ENCODE measurements at places on chromosomes 1 and 21. TPM values are rescaled to one million over a fixed set of nuclear protein-coding genes. Genes with fewer than 3 reads are reported as not detected.
A peak's percentile ranks its signal among the peaks of the same experiment; 100 is the strongest.

Gene TMEM240
- 0.11 TPM for total RNA-seq

Gene SAMD11
- 29.0 TPM for total RNA-seq

Gene TMEM82
- total RNA-seq = not detected

Gene FCGR3A
- total RNA-seq = not detected

Gene TIE1
- total RNA-seq = 50.3 TPM

GRCh38 chr1:165871311-165872067 lies 44.1 kb downstream of the UCK2 start:
- peak; percentile 81 for DNase-seq

- DNase-seq = peak; percentile 59
These were observed 147.5 kb upstream of the EDN2 start for GRCh38 chr1:41631971-41632370.

- DNase-seq = no peak
These were observed 13.9 kb downstream of the TEX50 start for GRCh38 chr1:173648880-173649605.

- DNase-seq = no peak
These were observed 15.0 kb downstream of the ALPL start for GRCh38 chr1:21524220-21524619.

DNA sequence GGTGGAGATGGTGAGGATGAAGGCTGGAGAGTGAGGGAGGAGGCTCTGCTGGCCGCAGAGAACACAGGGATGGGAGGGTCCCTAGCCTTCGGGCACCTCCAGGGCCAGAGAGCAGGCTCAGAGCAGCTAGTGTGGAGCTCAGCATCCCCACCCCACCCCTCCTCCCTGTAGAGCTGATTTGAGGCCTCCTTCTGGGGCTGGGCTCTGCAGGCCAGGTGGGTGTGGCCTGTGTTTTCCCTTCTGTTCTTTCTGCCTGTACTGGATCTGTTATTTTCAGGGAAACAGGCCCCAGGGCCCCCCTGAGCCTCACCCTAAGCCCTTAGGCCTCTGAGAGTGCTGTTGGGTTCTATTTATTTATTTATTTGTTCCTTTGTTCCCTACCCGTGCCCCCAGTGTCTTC lies 44.8 kb downstream of the TMCC2 start:
- no peak for DNase-seq

- peak; percentile 92 for DNase-seq
These were observed 47.4 kb upstream of the OSBPL9 start for GRCh38 chr1:51569284-51570062.

- DNase-seq = no peak
These were observed 9.4 kb downstream of the RUSC1 start for GRCh38 chr1:155329980-155330598.

- DNase-seq = no peak
These were observed 22.7 kb upstream of the LGALS8 start for GRCh38 chr1:236501093-236501492.

DNA sequence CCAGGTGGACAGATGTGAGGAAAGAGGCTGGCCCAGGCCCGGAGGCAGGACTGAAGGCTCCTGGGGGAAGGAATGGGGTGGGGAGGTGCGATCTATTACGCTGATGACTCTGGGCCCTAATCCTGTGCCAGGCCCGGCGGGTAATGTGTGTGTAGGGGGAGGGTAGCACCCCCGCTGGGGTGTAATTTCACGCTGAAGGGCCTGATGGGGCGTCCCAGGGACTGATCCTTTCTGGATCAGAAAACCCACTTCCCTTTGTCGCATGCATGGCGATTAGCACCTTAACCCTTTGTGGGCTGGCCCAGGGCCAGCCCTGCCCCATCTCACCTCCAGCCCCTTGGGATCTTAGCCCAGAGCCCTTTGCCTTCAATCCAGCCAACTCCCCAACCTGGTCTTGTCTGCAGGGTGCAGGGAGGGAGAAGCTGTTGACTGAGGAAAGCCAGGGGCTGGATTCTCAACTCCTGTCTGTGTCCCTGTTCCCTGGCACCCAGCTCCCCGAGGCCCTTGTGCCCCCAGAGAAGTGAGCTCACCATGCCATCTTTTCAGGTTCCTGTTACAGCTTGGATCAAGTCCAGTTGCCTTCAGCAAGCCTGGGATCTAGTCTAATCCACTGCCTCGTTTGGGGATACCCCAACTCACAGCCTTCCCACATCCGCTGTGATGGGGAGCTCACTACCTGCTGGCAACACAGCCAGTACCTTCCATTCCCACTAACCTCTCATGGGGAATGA lies 26.0 kb downstream of the KNCN start:
- peak; percentile 50 for DNase-seq

- DNase-seq = no peak
These were observed 7.2 kb downstream of the ABCA4 start for GRCh38 chr1:94113589-94114226.

DNA sequence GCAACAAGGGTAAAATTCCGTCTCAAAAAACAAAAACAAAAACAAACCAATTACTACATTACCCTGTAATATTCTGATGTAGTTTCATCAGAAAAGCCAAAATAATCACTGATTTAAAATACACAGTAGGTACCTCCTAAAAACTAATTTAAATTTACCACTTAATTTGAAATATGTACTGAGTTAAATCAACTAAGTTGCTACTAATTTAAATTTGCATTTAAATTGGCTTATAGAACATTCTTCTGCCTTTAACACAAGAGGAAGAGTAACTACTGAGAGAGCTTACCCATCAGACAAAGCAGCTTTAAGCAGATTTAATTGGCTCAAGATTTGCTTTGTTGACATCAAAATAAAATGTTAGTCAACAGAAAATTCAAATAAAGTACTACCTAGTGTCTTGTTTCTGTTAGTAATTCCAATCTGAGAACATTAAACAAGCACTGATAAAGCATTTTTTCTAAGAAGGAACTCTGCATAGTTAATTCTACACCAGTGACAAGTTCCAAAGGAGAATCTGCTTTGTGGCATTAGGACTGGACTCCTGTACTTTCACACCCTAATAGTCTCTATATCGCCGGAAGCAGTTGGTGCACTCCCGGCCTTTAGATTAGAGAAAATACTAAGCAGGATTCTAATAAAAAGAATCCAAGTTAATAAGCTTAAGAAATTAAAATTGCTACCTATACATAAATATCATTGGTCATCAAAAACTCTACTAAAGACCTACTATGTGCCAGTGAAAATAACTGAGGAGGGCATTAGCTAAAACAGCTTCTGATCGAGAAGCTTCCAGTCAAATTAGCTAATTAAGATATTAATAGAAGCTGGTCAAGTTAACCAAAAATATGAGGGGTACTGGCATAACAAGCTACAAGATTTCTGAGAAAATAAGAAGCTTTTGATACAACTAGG lies 8.4 kb downstream of the LUZP1 start:
- no peak for DNase-seq

DNA sequence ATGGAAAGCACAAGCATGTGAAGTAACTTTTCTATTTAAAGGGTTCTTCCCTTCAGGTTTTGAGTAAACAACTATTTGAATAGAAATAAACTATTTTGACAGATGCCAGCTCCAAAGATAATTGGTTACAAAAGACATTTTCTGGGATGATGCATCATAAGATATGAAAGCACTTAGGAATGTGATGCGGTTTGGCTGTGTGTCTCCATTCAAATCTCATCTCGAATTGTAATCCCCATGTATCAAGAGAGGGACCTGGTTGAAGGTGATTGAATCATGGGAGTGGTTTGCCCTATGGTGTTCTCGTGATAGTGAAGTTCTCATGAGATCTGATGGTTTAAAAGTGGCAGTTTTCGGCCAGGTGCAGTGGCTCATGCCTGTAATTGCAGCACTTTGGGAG lies 6.4 kb downstream of the DISP1 start:
- no peak for DNase-seq

GRCh38 chr1:95440511-95440910 lies 206.5 kb downstream of the RWDD3 start:
- no peak for DNase-seq

GRCh38 chr1:237032029-237032428 lies 10.0 kb upstream of the RYR2 start:
- DNase-seq = peak; percentile 51

DNA sequence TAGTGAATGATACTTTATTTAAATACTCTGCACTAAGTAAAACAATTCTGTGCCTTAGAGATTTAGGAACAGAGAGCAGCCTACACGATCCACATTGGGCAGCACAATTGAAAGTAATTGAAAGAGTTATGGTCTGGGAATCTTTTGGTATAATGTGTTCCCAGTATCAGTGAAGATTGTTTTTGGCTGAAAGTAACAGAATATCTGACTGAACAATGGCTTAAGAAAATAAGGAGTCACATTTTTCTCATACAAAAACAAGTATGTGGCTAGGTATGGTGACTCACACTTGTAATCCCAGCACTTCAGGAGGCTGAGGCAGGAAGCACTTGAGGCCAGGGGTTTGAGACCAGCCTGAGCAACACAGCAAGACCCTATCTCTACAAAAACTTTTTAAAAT lies 306.2 kb downstream of the NFIA start:
- DNase-seq = peak; percentile 74

DNA sequence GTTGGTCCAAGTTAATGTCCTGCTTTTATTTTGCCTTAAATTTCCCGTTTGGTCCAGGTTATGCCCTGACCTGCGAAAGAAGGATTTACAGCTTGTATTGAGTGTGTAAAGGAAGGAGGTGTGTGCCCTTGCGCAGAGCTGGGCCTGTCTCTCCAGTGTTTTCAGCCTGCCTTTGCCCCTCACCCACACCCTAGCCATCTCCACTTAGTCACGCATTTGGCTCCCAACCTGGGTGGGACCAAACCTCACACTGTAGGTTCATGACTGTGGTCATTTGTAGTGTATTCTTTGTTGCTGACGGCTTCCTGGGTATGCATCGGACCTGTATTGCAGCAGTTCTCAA lies 572 bp upstream of the SRSF10 start:
- DNase-seq = peak; percentile 87

DNA sequence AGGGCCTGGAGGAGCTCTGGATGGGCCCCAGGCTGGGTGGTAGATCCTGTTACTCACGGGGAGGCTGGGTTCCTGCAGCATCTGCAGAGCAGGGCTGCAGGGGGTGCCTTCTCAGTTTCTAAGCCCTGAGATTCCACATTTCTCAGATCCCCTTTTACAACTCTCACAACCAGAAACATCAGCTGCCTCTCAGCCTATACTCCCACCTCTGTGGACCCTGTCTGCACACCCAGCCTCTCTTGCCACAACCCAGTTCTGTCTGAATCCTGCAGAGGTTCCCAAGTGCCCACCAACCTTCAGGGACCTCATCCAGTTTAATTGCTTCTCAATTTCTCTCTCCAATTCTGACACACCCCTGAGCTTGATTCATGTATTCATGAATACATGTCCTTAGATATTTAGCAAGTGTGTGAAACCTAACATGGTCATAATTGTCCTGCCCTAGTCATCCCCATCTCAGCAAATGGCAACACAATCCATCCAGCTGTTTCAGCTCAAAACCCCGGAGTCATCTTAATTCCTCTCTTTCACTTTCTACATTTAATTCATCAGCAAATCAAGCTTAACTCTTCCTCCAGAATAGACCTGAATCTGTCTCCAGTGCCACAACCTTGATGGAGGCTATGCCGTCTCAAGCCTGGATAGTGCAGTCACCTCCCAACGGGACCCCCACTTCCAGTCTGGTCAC lies 57.0 kb upstream of the NEK2 start:
- DNase-seq = no peak

DNA sequence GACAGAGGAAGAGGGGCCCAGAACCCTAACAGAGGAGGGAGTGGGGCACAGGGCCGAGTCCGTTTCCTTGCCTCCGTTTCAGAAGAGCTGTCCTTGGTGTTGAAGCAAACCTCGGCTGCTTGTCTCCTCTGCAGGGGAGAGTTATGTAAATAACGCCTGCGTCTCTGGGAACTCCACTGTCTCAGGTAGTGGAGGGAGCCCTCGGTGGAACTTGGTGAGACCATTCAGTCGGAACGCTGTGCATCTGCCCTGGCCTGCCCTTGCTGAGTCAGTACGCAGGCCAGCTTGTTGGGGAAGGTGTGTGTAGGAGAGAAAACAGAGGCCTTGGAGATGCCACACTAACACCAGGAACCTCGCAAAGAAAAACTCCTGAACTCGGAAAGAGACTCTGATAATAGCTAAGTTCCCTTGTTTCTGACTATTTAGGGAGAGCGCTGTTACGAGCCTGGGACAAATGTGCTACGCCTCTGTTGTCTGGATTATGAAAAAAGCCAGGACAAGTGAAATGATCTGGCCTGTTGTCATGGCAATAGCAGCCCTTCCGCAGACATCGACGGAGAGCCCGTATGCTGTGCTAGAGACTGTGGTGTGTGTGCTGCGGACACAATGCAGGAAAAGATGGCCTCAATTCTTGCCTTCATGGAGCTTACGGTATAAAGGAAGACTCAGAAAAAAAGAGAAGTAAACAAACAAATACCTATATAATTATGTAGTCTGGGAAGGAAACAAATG lies 94.6 kb upstream of the AKT3 start:
- DNase-seq = no peak

Measured in Daoy (cell line).